CD4-positive, alpha-beta memory T cell (primary cell): ENCODE measurements at places on chromosomes 2 and 18.

DNA sequence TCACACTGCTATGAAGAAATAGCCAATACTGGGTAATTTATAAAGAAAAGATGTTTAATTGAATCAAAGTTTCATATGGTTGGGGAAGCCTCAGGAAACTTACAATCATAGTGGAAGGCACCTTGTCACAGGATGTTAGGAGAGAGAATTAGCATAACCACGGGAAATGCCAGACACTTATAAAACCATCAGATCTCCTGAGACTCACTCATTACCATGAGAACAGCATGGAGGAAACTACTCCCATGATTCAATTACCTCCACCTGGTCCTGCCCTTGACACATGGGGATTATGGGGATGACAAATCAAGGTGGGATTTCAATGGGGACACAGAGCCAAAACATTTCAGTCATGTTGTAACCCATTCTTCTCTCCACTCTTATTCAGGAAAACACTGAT lies 472.9 kb upstream of the FSIP2 start:
- H3K27ac ChIP-seq: no peak overlapping the region
- no peaks in the 10 kb centered on the region for H3K36me3 ChIP-seq
- no peaks in the 10 kb centered on the region for H3K4me1 ChIP-seq
- no peaks in the 10 kb centered on the region for H3K27me3 ChIP-seq
- H3K4me3 ChIP-seq: no peak overlapping the region

- no peaks in the 10 kb centered on the region for H3K27me3 ChIP-seq
- H3K36me3 ChIP-seq: no peaks in the 10 kb centered on the region
- no peak overlapping the region for H3K27ac ChIP-seq
- no peak for DNase-seq
- no peaks in the 10 kb centered on the region for H3K4me1 ChIP-seq
Measured at GRCh38 chr2:215537611-215538010, 101.7 kb upstream of the FN1 start.

GRCh38 chr2:197934261-197934933 lies 130.0 kb downstream of the PLCL1 start:
- no peak overlapping the region for H3K27ac ChIP-seq
- DNase-seq: peak; percentile 49
- H3K36me3 ChIP-seq: no peaks in the 10 kb centered on the region

GRCh38 chr18:21798126-21798525 lies 57.5 kb downstream of the MIB1 start:
- no peak overlapping the region for H3K4me3 ChIP-seq
- H3K36me3 ChIP-seq: no peaks in the 10 kb centered on the region
- H3K4me1 ChIP-seq: no peaks in the 10 kb centered on the region
- no peak for DNase-seq

GRCh38 chr2:165586019-165586418 lies 116.5 kb downstream of the CSRNP3 start:
- H3K4me1 ChIP-seq: no peaks in the 10 kb centered on the region
- H3K27ac ChIP-seq: no peak overlapping the region
- no peaks in the 10 kb centered on the region for H3K36me3 ChIP-seq
- no peak for DNase-seq
